Activated T-cell treated with anti-CD3 and anti-CD28 coated beads, Interleukin-2, amount 50 U/mL, for 4 hours (primary cell): ENCODE measurements at places on chromosomes 2 and 18. TPM values are rescaled to one million over a fixed set of nuclear protein-coding genes. Genes with fewer than 3 reads are reported as not detected.

GRCh38 chr2:60586081-60586480 is 32.6 kb upstream of the BCL11A start:
- no peak for DNase-seq

GRCh38 chr2:9311488-9311887 is 104.9 kb downstream of the ASAP2 start:
- no peak for DNase-seq

GRCh38 chr2:165273176-165273575 is 34.0 kb downstream of the SCN2A start:
- no peak for DNase-seq

The BMP10 gene
- not detected for total RNA-seq

GRCh38 chr18:79786786-79787526 is 10.8 kb upstream of the KCNG2 start:
- DNase-seq: no peak

DNA sequence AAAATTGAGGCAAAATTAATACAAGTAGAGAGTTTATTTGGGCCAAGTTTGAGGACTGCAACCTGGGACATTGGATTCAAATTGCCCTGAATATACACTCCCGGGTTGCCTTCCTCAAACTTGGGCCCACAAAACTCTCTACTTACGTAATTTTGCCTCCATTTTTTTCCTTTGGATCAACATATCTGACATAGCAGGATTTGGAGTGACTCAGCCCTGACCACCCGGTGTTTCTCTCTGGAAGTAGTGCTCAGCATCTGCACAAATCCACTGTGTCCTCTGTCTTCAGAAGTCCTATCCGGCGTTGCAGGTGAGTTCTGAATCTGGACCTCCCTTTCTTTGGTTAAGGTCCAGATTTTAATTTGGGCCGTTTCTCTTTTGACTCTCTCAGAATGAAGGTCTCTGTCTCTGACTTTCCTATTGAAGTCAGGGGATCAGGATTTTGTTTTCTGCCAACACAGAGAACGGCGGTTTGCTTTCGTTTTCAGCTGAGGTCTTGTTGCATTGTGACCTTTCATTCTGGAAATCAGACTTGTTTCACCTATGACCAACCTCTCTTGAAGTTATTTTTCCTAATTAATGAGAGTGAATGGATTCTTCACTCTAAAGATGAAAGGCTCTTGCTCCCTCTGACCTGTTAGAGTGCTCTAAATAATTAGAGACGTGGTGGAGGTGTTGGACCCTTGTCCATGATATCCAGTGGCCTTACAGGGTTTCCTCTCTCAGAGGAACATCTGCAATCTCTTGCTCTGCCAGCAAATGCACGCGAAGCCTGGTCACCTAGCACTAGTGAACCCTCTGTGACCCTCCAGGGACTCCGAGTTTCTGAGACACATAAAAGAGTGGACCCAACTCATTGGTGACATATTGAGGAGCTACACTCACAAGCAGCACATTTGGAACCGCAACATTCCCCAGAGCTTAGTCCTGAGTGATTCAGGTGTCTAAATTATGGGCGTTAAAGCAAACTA is 13.6 kb downstream of the TCF23 start:
- no peak for DNase-seq

DNA sequence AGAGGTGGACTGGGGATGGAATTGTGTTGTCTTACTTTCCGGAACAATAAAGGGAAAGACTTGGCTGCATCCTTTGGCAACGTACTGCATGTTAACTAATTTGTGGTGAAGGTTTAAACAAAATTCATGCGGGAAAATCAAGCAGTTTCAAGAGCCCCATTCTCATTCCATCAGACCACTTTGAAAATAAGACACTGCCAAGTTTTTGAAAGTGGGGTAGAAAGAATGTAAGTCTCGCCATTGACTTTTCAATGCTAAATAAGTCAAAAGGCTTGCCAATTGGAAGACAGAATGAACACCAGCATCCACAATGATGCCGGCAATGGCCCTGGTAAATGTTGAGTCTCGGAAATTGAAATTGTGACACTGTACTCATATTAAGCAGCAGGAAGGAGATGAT is 322.0 kb downstream of the RND3 start:
- no peak for DNase-seq

GRCh38 chr2:101883860-101884259 is 107.9 kb upstream of the IL1R2 start:
- DNase-seq: peak; percentile 12

The MARCHF4 gene
- not detected for total RNA-seq

DNA sequence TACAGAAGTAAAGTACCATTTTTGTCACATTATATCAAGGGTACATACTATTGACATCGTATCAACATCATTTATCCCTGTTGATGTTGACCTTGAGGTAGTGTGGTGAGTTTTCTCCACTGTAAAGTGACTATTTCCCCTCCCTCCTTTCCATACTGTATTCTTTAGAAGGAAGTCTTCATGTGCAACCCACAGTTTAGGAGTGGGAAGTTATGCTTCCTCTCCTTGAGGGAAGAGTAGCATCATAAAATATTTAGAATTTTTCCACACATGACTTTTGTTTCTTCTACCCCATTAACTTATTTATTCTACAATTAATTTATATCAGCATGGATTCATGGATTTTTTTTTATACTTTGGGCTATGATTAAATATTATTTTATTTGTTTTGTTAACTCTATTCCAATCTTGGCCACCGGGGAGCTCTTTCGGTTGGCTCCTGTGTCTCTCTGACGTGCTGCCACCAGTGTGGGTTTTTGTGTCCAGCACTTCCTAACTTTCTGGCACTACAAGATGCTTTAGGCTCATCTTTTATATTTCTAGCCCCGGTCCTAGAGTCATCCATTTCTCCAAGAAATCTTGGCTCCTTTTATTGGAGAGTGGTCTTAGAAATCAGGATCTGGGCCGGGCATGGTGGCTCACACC is 19.0 kb downstream of the AQP12B start:
- DNase-seq: no peak

GRCh38 chr2:204108330-204108751 is 171.8 kb downstream of the ICOS start:
- DNase-seq: peak; percentile 30

DNA sequence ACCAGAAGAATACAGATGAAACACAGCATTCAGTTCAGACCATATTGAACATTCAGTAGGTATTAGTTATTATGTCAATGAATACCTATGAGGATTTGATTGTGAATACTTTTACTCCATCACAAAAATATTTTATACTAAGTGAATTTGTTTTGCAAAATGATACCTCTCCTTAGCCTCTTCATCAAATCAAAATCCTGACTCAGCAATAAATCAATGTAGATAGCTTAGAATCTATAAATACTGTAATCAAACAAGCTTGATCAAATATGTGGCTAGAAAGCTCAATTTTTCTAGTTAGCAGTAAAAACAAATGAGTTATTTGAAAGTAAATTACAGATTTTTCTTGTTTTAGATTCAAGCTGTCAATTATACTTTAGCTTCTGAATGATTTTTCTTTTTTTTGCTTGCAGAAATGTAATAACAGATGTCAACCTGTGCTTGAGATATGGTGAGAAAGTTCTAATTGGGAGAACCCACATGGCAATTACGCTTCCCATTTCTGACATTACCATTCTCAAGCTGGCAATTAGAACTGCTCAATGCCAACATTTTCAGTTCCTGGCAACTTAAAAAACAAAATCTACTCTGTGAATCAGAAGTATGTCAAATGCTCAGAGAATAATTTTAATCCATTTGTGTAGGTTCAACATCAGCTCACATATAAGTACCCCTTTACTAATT is 109.6 kb downstream of the PRELID3A start:
- DNase-seq: no peak

DNA sequence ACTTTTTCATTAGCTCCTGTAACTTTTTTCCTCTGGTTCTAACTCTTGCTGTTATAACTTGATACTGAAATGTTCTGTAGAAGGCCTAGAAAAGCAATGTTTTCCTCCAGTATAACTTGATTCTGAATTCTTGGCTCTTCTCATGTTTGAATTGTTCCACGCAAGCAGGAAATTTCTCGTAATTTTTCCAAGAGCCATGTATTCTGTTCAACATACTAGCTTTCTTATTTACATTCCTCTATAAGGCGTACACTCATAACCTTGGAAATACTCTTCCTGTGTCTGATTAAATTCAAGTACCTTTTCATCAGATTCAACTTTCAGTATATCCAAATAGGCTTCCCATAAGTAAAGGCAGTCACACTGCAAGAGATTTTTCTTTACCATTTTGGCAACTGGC is 109.1 kb downstream of the SMAD2 start:
- no peak for DNase-seq

The B3GNT7 gene
- 0.40 TPM for total RNA-seq

DNA sequence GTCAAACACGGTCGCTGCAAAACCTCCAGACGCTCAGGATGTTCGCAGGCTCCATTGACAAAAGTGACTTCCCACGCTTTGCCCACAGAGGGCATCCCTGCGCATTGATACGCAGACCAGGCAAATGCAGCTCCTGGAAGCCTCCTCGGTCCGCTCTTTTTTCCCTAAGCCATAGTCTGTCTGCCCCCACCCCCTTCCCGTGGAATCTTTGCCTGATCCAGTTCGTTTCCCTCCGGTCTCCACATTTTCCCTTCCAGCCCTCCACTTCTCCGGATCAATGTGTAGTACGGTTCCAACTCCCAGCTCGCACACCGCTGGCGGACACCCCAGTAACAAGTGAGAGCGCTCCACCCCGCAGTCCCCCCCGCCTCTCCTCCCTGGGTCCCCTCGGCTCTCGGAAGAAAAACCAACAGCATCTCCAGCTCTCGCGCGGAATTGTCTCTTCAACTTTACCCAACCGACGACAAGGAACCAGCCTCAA is at the start of gene DCC:
Gene DCC, plus strand, starts transcription at position 307 of the 481 bp plus-strand sequence. CDS start 591 bp downstream, outside the sequence.
- no peak for DNase-seq

The COL3A1 gene
- 0.73 TPM for total RNA-seq

GRCh38 chr2:70767079-70767698 is 811 bp downstream of the ADD2 start:
- DNase-seq: no peak

GRCh38 chr2:127074936-127075335 is 32.0 kb downstream of the BIN1 start:
- DNase-seq: no peak

- peak; percentile 53 for DNase-seq
Measured at GRCh38 chr2:174577967-174578589, 19.5 kb downstream of the WIPF1 start.

DNA sequence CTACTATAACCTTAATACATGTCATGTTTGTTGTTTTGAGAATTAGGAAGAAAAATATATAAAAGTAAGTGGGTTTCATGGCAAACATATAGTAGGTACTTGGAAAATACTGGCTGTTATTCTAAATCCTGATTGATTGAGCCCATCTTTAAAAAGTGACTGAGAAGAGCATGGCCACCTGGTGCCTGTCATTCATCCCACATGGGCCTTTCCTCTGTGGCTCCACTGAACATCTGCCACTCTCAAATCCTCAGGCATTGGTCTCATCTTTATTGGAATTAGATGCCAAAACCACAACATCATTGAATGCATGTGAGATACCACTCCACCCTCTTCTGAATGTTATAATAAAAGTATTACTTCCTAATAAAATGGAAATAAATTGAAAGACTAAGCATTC is 101.6 kb upstream of the TTN start:
- DNase-seq: no peak

DNA sequence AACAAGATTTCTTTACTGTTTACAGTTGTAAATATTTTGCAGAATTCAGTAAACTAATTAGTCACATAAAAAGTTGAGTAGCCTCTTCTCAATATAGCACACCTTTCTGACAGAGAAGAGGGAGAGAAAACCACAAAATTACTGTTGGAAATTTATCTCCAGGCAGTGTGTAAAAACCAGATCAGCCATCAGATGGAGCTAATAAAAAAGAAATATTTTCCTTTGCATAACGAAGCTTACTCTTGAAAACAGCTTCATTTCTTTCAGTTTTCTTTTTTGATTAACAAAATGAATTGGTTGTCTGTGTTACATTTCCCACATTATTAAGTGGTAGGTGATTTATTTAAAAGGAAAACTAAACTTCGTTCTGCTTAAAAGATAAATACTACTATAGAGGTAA is 259.3 kb upstream of the KCNJ3 start:
- DNase-seq: no peak
